ENCODE measurements at places on chromosomes 16 and 17.

DNA sequence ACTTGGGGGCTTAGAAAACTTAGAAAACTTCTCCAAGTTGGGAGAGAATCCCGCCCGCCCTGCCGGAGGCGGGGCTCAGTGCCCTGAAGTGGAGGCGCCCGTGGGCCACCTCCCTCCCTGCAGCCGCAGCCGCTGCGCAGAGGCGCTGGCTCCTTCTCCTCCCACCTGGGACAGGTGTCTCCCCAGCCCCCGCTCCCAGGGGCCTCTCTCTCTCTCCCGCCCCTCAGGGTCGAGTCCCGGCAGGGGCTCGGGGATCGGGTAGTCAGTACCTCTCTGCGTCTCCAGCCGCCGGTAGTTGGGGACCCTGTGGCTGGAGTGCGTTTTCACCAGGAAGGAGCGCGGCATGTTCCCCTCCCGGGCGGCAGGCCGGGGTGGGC lies 257 bp downstream of the SNAI3 start:
- peak; percentile 27 for DNase-seq

- no peak for DNase-seq
These were observed 8.3 kb downstream of the UBALD1 start for GRCh38 chr16:4606354-4606753.

DNA sequence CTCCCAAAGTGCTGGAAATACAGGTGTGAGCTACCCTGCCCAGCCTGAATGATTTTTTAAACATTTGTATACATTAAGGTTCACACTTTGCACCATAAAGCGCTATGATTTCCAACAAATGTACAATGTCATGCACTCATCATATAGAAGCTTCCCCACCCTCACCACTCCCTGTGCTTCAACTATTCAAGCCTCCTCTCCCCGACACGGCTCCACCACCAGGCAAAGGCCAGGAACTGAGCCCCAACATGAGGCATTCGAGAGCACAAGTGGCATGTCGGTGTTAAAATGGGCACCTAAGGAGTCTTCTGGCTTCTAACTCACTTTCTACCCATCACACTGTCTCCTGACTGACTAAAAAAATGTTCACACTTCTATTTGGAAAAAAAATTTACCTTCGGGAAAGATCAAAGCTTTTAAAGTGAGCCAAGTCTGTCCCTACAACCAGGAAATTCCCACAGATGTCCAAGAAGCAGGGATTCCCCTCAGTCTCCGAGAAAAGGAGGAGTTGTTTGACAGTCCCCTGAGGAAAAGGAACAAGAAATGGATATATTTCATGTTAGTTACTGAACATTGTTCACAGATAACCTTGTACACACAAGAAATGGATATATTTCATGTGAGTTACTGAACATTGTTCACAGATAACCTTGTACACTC lies 37.7 kb downstream of the TMEM204 start:
- DNase-seq: no peak

GRCh38 chr16:69410219-69410990 lies 14.0 kb upstream of the CYB5B start:
- DNase-seq: no peak

GRCh38 chr17:8294814-8295316 lies 335 bp downstream of the SLC25A35 start:
- DNase-seq: no peak

GRCh38 chr16:9791556-9791955 lies 390.7 kb downstream of the GRIN2A start:
- DNase-seq: no peak

DNA sequence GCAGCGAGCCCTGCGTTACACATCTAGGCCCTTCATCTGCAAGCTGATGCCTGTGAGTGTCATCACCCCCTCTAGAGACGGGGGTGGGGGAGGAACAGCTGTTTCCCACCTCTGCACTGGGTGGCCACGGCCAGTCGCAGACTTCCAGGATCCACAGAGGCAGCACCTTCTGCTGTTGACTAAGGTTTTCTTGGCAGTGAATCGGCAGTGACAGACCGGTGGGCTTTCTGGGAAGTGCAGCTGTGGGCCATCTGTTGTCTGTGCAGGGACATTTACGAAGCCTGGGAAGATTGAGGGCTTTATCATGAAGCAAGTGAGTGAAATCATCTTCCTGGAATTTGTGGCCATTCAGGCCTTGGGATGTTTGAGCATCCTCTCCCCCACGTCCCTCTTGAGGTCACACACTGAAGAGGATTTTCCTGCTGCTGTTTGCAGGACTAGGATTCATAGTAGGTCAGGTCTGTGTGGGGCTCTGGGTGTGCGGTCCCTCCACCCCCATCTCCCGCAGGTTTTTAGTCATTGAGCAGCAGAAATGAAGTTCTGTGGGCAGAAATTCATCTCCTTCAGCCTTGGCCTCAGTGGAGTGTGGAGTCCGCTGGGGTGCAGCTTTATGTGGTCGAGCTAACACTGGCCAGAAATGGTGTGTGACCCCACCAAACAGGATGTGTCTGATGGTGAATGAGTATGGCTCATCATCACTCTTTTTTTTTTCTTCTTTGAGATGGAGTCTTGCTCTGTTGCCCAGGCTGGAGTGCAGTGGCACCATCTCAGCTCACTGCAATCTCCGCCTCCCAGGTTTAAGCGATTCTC lies 12.0 kb downstream of the PGS1 start:
- DNase-seq: no peak

GRCh38 chr16:71311553-71312158 lies 22.5 kb upstream of the CMTR2 start:
- peak; percentile 30 for DNase-seq

DNA sequence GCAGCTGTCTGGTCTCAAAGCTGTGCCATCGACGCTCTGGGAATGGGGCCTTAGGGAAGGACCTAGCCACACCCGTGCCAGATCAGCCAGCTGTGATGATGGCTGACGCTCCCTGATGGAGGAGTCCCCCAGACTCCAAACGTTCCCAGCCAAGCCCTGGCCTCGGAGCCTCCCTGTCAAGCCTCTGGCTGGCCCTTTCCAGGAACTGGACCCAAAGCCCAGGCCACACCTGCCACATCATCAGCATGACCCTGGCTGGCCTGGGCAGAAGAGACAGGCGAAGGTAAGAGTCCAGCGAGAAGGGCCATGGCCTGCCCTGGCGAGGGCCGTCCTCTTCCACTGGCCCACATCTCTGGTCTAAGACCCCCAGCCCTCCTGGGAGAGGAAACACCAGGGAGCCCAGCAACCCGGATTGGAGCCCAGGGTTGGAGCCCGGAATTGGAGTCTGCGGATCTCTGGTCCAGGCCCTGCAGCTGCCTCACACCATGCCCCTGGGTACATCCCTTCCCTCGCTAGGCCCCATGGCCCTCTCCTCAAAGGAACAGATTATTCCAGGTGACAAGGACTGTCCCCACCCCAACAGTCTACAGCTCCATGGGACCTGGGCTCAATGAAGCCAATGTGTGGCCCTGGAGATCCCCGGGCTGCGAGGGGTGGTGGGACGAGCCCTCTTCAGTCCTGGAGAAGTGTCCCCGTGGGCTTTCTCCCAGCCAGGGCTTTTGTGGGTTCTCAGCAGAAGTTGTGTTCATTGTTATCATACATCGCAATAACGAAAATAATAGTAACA lies 105.1 kb upstream of the TNRC6C start:
- no peak for DNase-seq

GRCh38 chr17:34413443-34414119 lies 50.5 kb upstream of the CCL1 start:
- DNase-seq: no peak

GRCh38 chr17:81348097-81349055 lies 46.9 kb upstream of the BAHCC1 start:
- DNase-seq: no peak

DNA sequence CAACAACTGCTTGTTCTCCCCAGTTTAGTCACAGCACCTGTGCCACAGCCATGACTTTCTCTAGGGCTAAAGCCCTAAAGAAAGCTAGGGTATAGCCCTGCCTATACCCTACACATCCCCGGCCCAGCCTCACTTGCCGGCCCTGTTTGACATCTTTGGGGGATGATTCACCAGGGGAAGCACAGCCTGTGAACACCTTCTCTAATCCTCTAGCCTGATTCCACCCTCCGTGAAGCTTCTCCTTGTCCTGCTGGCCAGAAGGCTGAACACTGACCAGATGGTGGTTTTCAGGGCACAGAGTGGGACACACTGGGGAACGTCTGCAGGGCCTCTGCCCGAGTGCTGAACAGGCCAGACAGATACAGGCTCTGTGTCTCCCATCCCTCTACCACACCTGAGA lies 6.0 kb downstream of the CLEC16A start:
- no peak for DNase-seq

- DNase-seq: no peak
These were observed 11.6 kb upstream of the CD79B start for GRCh38 chr17:63943745-63944144.

DNA sequence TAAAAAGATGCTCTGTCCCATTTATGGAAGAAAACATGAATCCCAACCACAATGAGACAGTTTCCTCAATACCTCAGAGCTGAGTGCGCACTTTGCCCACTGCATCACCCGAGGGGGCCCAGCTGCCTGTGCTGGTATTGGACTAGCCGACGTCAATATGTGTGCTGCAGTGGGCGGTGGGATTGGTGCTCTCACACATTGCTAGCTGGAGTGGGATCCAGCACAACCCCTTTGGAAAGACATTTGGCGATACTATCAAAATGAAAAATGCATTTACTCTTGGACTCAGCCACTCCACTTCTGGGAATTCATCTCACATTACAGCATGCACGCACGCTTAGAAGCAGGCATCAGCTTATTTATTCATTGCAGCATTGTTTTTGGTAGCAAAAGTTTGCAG lies 289.2 kb upstream of the FOXF1 start:
- DNase-seq: no peak

- DNase-seq: no peak
These were observed 302.9 kb downstream of the SOX9 start for GRCh38 chr17:72423718-72424117.

GRCh38 chr17:9839433-9839832 lies 13.7 kb downstream of the GLP2R start:
- DNase-seq: no peak

All from CD4-positive, alpha-beta T cell treated with Interleukin-4 for 4 hours (primary cell).